Forelimb muscle (tissue), 1 donor: ENCODE measurements at places on chromosomes 7 and 10. TPM values are rescaled to one million over a fixed set of nuclear protein-coding genes. Genes with fewer than 3 reads are reported as not detected.

GRCh38 chr10:125742465-125742864 is 23.0 kb downstream of the EDRF1 start:
- no peak for DNase-seq

- DNase-seq, result no peak
Observed at GRCh38 chr7:28919510-28919909, 38.6 kb downstream of the TRIL start.

- DNase-seq, result no peak
Observed at GRCh38 chr7:123230147-123230546, 30.4 kb upstream of the SLC13A1 start.

The SFR1 gene
- 5.9 TPM for polyA plus RNA-seq

DNA sequence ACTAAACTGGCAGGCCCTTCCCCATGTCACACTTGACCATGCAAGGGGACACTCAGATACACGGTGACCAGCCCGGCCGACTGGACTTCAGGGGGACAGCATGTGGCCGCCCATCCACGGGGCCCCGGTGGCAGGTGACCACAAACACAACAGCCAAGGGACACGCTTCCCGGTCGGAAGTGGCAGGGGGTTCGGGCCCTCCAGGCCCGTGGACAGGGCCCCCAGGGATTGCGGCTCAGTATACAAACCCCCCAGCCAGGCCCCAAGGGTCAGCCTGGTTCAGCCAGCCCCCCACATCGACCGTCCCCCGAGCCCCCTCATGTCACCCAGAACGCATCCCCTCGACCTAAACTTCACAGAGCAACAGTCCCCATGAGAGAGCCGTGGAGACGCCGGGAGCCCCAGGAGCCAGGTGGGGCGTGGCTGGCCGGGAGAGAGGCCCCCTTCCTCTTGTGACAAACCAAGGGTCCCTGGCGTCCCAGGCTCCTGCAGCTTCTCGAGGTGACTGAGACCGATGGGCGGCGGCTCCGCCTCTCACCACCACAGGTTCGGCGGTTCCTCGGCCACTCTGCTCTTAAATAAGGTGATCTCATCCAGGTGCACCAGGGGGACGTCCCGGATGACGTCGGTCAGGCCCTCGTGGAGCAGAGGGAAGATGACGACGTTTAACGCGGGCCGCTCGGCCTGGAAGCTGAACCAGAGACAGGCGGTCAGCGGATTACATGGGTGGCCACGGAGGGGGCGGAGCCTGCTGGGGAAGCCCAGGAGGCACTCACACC is 57.8 kb upstream of the TNRC18 start:
- DNase-seq, result no peak

DNA sequence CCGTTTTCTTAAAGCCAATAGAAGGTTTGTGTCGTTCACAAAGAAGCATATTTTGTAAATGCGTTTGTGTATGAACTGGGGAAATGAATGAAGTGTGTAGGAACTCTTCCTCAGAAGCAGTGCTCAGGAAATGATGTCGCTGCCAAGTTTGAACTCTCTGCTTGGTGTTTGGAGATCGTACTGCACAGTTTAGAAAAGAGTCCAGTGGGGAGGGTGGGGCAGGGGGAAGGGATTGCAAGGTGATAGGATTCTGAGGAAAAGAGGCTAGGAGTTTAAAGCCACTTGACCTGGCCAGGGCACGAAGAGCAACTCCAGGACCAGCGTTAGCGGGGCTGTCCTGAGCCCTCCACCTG is 122.2 kb downstream of the CUBN start:
- no peak for DNase-seq

DNA sequence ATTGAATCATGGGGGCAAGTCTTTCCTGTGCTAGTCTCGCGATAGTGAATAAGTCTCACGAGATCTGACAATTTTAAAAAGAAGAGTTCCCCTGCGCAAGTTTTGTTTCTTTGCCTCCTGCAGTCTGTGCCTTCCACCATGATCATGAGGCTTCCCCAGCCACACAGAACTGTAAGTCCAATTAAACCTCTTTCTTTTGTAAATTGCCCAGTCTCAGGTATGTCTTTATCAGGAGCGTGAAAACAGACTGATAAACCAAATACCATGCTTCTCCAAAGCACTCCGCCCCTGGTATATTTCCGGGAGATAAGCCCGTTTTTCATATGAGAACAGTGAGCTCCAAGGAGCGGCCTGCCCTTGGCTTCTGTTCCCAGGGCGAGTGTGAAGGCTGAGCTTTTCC is 118.9 kb downstream of the EVX1 start:
- DNase-seq, result no peak

DNA sequence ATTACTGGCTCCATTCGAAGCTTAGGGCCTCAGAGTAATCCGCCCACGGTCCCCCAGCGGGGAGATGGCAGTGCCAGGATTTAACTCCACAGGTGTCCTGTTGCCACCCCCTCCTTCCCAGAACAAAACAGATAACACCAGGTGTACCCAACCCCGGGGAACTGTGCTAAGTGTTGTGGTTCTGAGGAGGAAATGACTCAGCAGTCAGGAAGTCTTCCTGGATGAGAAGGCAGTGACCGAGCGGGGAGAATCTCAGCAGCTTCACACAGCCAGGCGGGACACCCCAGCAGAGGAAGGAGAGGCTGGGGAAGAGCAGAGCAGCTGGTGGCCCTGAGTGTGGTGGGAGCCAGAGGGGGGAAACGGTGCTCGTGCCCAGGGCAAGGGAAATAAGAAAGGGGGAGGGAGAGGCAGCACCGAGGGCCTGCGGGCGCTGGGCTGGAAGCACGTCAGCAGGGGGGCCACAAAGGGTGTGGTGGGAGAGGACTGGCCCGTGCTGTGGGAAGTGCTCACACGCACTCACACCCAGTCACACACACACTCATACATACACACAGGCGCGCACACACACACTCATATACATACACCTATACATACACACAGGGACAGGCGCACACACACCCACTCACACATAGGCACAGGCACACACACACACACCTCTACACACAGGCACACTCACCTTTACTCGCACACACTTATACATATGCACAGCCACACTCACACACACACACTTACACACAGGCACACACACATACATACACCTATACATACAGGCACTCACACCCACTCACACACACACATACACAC is 59.8 kb upstream of the CHST15 start:
- no peak for DNase-seq

DNA sequence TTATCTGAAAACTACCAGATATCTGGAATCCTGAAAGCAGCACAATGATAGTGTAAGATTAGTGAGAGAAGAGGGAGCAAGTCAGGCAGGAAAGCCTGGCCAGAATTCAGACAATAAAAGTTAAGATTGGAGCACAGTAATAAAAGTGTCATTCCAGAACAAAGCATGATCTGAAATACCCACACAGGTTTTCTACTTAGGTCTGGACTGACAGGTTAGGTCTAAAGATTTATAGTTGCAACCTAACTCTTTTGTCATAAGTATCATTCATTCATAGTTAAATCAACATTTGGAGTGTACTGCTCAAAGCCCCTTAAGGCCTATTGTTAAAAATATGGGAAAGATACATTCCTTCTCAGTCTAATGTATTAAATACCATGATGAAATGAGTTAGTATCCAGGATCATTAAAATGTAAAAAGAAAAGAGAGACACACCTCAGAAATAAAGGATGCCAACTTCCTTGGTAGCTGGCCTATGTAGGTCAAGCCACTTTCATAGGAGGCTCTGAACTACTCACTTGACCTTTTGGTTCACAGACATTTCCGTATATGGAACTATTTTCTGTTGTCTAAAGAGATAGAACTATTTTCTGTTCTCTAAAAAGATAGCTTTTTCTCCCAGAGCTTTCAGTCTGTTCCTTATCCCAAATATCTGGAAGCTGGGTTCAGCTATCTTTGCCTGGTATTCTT is 105.2 kb downstream of the FAS start:
- no peak for DNase-seq

GRCh38 chr10:70303730-70304129 is 19.9 kb upstream of the NPFFR1 start:
- no peak for DNase-seq

GRCh38 chr10:116671274-116671926 is 50.6 kb downstream of the PNLIPRP2 start:
- no peak for DNase-seq

The SPDYE6 gene
- 5.3 TPM for polyA plus RNA-seq

DNA sequence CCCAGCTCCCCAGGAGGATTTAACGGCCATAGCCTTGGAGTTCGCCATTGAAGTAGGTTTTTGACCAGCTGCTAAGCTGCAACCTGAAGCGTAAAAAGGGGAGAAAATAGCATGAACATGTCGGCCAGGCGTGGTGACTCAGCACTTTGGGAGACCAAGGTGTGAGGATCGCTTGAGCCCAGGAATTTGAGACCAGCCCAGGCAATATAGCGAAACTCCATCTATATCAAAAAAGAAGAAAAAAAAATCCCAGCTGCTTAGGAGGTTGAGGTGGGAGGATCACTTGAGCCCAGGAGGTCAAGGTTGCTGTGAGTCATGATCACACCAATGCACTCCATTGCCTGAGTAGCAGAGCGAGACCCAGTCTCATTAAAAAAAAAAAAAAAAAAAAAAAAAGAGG is 32.2 kb upstream of the MCU start:
- no peak for DNase-seq

DNA sequence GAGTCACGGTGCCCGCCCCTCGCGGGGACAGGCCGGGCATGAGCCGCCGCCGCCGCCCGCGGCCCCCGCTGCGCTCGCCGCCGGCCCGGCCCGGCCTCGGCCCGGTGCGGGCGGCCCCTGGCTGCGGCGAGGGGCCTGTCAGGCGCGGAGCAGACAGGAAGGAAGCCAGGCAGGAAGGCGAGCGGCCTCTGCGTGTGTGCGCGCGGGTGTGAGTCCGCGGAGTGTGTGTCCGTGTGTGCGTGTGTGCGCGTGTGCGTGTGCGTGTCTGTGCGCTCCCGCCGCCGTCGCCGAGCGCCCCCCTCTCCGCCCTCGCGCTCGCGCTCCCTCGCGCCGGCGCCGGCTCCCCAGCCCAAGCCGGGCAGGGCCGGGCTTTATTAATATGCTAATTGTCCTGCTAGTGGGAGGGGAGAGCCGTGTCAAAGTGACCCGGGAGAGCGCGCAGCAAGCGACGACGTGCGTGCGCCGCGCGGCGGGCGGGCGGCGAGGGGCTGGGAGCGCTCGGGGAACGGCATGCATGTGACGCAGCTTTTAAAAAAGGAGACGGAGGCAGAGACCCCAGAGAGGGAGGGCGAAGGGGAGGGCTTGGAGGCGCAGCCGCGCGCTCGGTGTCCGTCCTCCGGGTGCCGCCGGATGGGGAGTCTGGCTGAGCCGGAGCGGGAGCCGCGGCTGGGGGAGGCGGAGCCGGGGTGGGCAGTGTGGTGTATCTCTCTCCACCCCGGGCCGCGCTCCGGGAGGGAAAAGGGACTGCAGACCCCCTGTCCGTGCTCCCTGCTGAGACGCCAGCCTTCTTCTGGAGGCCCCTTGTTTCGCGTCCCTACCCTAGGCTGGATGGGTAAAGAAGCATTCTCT is at the start of gene LDB1:
Gene LDB1, minus strand, starts transcription at position 227 of the 849 bp plus-strand sequence. CDS start 258 bp downstream, outside the sequence.
- DNase-seq, result peak; percentile 41

The EBF3 gene
- polyA plus RNA-seq, result 57.0 TPM

- no peak for DNase-seq
Observed at GRCh38 chr7:142581341-142581740, 167.9 kb upstream of the PRSS1 start.

GRCh38 chr7:7201578-7202374 is 19.4 kb downstream of the C1GALT1 start:
- DNase-seq, result no peak

The FGL2 gene
- polyA plus RNA-seq, result 27.9 TPM

The EXOC6 gene
- polyA plus RNA-seq, result 35.4 TPM

- no peak for DNase-seq
Observed at GRCh38 chr7:68752485-68753178, 845.6 kb upstream of the AUTS2 start.

DNA sequence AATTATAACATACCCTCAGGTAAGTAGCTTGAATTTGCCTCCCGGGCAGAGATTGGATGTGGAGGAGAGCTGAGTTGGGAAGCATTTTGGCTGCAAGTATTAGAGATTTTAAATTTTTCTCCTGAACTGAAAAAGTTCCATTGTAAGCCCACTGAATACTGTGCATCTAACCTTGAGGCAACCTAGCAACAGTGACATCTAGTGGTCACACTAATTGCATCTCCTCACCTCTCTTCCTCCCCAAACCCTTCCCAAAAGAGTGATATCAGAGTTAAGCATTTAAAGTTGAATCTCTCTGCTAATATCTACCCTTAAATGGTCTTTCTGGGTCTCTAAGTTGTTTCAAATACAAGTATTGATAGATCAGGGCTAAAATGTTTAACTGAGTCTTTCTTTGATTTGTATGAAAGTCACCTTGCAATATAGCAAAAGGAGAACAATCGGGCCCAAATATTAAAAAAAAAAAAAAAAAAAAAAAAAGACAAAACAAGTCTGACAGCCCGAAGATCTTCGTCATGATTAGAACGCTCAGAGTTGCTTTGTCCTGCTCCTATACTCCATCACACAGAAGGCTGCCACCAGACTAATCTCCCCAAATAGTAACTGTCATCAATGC is 40.4 kb upstream of the DLX5 start:
- peak; percentile 40 for DNase-seq

The ATG9B gene
- polyA plus RNA-seq, result 0.73 TPM

DNA sequence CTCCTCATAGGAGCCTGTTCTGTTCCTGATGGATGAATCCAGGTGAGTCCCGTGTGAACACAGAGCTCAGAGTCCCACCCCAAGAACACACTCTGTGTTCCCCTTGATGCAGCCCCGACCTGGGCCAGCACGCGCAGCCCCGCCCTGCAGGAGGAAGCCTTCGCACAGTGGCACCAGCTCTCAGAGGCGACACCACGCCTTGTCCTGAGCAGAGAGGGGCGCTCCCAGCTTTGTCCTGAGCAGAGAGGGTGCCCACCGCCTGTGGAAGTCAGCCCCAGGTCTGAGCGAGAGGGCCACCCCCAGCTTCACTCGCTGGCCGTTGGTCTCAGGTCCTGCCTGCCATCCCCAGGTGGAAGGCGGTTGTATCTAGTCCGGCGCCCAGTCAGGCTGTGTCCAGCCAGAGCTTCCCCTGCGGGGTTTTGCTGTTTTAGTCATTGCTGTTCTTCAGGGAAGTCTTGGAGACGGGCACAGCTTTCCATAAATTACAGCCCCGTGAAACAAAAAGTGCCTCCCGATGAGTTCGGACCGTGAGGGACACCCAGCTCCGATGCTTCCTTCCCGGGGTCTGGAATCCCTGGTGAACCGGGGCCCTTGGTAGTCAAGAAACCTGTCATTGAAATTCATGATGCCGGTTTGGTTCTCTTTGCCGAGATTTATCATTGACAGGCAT is 43.6 kb downstream of the NKX6-2 start:
- DNase-seq, result no peak

The HGF gene
- 5.0 TPM for polyA plus RNA-seq

The ADAM12 gene
- polyA plus RNA-seq, result 15.0 TPM

The DIP2C gene
- polyA plus RNA-seq, result 26.3 TPM

The NEUROG3 gene
- not detected for polyA plus RNA-seq

DNA sequence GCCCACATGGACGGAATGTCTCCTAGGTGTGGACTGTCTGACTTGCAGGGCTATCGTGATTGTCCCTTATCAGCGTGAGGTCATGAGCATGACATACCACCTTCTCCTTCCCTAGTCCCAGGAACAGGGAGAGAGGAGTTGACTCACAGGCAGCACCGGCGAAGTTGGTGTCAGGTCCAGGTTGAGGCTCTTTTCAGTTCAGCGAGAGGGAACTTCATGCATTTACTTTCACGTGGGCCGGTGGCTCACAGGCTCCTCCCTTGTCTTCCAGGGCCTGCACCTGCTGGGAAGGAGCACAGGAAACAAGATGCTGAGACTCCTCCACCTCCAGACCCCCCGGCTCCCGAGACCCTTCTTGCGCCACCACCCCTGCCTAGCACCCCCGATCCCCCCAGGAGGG is 46.1 kb downstream of the PROSER2 start:
- no peak for DNase-seq
